CD4-positive, CD25-positive, alpha-beta regulatory T cell (primary cell): ENCODE measurements at places on chromosomes 7 and 10. TPM values are rescaled to one million over a fixed set of nuclear protein-coding genes. Genes with fewer than 3 reads are reported as not detected.

The CYP3A7 gene
- not detected for total RNA-seq

The OR2A1 gene
- not detected for total RNA-seq

The NKX2-3 gene
- total RNA-seq, result not detected

The LRRC4 gene
- total RNA-seq, result not detected

The CFAP70 gene
- total RNA-seq, result 2.6 TPM

The DHX32 gene
- total RNA-seq, result 1.8 TPM

The FRMD4A gene
- 2.4 TPM for total RNA-seq

The CPEB3 gene
- total RNA-seq, result 4.4 TPM

DNA sequence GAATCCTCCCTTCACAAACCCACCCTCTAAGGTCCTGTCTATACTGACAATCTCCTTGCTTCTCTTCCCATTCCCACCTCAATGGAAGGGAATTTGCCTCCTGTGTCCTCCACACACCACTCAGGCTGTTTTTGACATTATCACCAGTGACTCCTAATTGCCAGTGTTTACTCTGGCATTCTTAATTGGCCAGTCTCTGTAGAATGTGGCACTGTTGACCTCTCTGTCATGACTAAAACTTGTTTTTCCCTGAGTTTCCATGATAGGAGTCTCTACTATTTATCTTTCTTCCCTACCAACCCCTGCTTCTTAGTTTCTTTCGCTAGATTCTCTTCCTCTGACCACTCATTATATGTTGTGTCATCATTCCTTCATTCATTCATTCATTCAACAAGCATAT lies 12.1 kb downstream of the SLC16A12 start:
- no peaks in the 10 kb centered on the region for H3K4me1 ChIP-seq
- peaks cover 7% of the 10 kb centered on the region for H3K27me3 ChIP-seq
- DNase-seq, result no peak
- H3K27ac ChIP-seq, result no peak overlapping the region
- H3K36me3 ChIP-seq, result no peaks in the 10 kb centered on the region

DNA sequence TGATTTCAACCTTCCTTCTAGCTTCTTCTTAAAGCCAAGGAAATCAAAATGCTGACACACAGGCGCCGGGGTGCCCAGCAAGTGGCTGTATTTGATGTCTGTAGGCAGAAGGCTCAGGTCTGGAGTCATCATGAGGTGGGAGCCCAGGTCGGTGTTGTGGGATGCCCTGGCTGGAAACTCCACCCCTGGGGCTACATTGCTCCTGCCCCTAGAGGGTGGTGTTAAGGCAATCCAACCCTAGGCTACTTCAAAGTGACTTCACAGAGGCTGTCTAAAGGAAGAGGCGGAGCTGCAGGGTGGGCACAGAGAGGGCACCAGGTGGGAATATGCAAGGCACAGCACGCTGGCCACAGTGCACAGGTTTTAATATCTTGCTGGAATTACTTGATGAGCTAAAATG lies 200.9 kb downstream of the ADAM12 start:
- no peaks in the 10 kb centered on the region for H3K4me1 ChIP-seq
- no peak overlapping the region for H3K27ac ChIP-seq
- H3K27me3 ChIP-seq, result peaks cover 3% of the 10 kb centered on the region

- H3K36me3 ChIP-seq, result no peaks in the 10 kb centered on the region
- H3K4me3 ChIP-seq, result no peak overlapping the region
- peaks cover 19% of the 10 kb centered on the region for H3K27me3 ChIP-seq
- DNase-seq, result no peak
- H3K4me1 ChIP-seq, result no peaks in the 10 kb centered on the region
- H3K27ac ChIP-seq, result no peak overlapping the region
Measured at GRCh38 chr7:78020136-78020873, 221.7 kb downstream of the PHTF2 start.

DNA sequence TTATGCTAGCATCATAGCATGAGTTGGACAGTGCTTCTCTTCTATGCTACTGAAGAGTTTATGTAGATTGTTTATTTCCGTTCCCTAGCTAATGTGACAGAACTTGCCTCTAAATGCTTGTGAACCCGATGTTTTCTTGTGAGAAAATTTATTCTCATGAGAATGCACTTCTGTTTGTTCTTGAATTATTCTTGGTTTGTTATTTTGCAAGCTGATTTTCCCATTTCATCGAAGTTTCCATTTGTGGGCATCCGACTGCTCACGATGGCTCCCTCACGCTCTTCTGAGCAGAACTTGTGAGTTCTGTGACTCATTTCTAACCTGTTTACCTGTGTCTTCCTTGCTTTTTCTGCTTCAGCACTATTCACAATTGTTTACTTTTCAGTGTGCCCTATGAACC lies 59.9 kb downstream of the WDFY4 start:
- H3K27ac ChIP-seq, result no peak overlapping the region
- no peaks in the 10 kb centered on the region for H3K36me3 ChIP-seq
- no peak overlapping the region for H3K4me3 ChIP-seq
- H3K27me3 ChIP-seq, result no peaks in the 10 kb centered on the region

DNA sequence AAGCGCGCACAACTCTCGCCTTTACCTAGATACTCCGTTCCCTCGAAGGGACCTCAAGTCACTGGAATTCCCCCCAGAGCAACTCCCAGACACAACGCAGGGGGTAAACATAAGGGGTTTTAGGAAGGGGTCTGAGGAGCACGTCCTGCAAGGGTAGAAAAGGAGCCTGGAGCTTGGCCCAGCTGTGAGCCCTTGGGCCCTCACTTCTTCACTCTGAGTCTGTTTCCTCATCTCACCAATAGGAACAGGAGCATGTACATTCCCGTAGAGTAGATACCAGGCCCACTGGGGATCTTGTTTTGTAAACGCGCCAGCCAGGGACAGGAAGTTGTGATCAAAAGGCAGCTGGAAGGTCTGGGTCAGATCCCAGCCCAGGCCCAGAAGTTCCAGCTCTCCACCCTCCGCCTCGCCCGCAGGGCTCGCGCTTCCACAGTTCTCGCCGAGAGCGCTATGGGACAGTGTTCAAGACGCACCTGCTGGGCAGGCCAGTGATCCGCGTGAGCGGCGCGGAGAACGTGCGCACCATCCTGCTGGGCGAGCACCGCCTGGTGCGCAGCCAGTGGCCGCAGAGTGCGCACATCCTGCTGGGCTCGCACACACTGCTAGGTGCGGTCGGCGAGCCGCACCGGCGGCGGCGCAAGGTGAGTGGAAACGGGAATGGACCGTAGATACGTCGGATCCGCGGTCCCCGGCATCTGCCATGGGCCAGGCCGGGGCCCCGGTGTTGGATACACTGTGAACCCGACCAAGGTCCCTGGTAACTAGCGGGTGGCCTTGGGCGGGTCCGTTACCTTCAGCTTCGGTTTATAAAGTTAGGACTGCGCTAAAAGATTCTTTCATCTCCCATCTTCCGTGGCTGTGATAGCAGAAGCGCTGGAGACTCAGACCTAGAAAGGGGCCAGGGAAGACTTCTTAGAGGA lies 1.3 kb downstream of the CYP26C1 start:
- H3K4me1 ChIP-seq, result peaks cover 16% of the 10 kb centered on the region
- H3K27ac ChIP-seq, result no peak overlapping the region
- H3K36me3 ChIP-seq, result peaks cover 14% of the 10 kb centered on the region

The CDC14C gene
- total RNA-seq, result not detected

DNA sequence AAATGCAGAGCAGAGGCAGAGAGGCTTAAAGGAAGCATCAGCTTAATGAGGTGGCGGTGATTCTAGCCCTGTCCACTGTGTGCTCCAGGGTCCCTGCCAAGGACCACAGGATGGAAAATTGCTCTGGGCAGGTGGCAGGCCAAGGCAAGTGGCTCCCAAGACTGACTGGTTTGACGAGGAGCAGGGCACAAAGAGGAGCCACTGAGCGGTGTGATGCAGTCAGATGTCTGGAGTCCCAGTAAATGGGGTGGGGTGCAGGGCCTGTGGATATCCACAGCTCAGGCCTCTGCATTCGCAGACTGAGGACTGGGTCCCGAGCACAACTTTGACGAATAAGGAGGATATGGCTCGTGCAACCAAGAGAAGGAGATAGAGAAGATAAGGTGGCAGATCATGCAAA lies 385.6 kb downstream of the PLXNA4 start:
- H3K4me1 ChIP-seq, result no peaks in the 10 kb centered on the region
- H3K36me3 ChIP-seq, result no peaks in the 10 kb centered on the region
- no peaks in the 10 kb centered on the region for H3K27me3 ChIP-seq
- H3K27ac ChIP-seq, result no peak overlapping the region

The OR2A12 gene
- not detected for total RNA-seq

The SSMEM1 gene
- total RNA-seq, result not detected

The CRYGN gene
- 0.39 TPM for total RNA-seq

The COL17A1 gene
- not detected for total RNA-seq

- no peaks in the 10 kb centered on the region for H3K27me3 ChIP-seq
- H3K4me3 ChIP-seq, result no peak overlapping the region
- H3K4me1 ChIP-seq, result no peaks in the 10 kb centered on the region
Measured at GRCh38 chr7:149217570-149217969, 21.9 kb upstream of the ZNF212 start.

DNA sequence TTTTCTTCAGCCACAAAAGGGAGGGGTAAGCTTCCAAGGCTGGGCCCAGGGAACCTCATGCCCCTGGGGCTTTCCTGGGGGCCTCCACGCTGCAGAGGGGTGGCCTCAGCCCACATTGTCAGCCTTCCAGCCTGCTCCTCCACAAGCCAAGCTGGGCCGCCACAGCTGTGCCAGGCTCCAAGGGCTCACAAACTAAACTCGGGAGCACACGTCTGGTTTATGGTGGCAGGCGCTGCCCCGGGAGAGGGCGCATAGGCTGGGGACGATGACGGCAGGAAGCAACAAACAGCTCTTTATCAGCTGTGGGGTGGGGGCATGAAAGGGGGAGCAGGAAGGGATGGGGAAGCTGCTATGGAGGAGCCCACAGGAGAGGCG lies 6.3 kb upstream of the CDH23 start:
- H3K27me3 ChIP-seq, result peaks cover 14% of the 10 kb centered on the region
- no peaks in the 10 kb centered on the region for H3K36me3 ChIP-seq

- H3K36me3 ChIP-seq, result no peaks in the 10 kb centered on the region
- H3K27ac ChIP-seq, result no peak overlapping the region
- H3K4me1 ChIP-seq, result no peaks in the 10 kb centered on the region
Measured at GRCh38 chr7:24464861-24465260, 108.4 kb upstream of the PALS2 start.

DNA sequence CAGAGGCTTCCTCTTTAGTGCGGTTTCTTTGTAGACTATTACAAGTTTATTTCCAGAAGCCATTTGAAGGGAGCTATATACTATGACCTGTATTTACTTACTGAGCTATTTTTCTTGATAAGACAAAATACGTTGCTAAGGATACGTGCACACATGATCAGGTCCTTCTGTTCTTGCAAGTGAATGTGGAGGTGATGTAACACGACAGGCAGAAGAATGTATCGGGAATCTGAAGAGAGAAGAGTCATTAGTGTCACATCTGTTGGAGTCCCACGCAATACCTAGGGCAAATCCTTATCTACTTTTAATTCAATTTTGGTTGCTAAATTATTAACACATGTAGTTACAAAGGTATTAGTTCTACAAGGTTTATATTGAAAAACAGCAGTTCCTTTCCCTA lies 284.6 kb upstream of the IMMP2L start:
- no peak overlapping the region for H3K27ac ChIP-seq
- no peaks in the 10 kb centered on the region for H3K36me3 ChIP-seq
- H3K4me1 ChIP-seq, result no peaks in the 10 kb centered on the region
- H3K4me3 ChIP-seq, result no peak overlapping the region
- H3K27me3 ChIP-seq, result no peaks in the 10 kb centered on the region
- DNase-seq, result no peak

The CDHR1 gene
- 0.25 TPM for total RNA-seq

The SHH gene
- not detected for total RNA-seq

The NUB1 gene
- total RNA-seq, result 65.2 TPM

The FANK1 gene
- total RNA-seq, result 31.3 TPM

DNA sequence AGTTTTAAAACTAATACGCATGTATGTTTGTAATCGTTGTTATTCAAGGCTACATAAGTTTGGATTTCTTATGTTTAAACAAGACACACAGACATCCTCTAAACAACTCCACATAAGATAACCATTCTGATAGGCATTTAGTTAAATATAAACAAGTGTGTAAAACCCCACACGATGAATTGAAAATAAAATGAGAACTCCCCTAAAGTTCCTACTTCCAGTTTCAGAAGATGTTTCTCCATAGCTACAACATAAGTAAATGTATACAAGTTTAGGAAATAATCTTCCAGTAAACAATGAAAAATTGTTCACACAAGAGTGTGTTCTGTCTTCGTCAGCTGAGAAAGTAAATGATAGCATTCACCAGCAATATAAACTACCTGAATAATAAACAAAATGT lies 246.8 kb downstream of the RNLS start:
- no peak overlapping the region for H3K4me3 ChIP-seq
- no peaks in the 10 kb centered on the region for H3K27me3 ChIP-seq
- no peaks in the 10 kb centered on the region for H3K36me3 ChIP-seq
- no peak overlapping the region for H3K27ac ChIP-seq
- H3K4me1 ChIP-seq, result no peaks in the 10 kb centered on the region

The SLC26A5 gene
- total RNA-seq, result not detected

DNA sequence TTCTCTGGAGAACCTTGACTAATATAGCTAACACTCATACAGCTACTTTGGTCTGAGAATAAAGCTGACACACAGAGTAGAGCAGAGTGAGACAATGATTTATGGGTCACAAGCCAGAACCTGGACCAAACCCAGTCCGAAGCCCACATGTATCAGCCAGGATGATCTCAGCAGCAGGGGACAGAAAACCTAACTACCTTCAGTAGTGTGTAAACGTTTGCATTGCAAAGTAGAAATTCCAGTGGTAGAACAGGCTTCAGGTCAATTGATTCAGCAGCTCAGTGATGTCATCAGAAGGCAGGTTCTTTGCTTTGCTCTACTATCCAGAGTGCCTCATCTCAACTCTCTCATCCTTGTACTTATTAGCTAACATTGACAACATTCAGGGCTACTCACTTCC lies 62.5 kb upstream of the PALS2 start:
- no peak for DNase-seq
- no peaks in the 10 kb centered on the region for H3K36me3 ChIP-seq
- H3K4me3 ChIP-seq, result no peak overlapping the region
- no peaks in the 10 kb centered on the region for H3K4me1 ChIP-seq
- no peaks in the 10 kb centered on the region for H3K27me3 ChIP-seq

DNA sequence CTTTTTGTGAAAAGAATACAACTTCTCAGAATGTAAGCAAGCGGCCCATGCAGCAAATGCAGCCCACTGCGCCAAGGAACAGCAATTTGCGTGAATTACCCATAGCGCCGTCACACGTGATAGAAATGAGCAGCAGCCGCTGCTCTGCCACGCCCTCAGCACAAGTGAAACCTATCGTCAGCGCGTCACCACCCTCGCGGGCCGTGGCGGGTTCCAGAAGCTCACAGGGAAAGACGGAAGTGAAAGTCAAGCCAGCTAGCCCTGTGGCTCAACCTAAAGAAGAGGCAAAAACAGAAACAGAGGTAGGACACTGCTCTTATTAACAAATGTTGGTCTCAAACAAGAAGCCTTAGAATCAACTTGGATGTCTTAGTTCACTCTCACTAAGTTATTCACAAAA lies 70.5 kb downstream of the SHH start:
- no peak overlapping the region for H3K4me3 ChIP-seq
- no peaks in the 10 kb centered on the region for H3K4me1 ChIP-seq
- no peaks in the 10 kb centered on the region for H3K27me3 ChIP-seq
- H3K27ac ChIP-seq, result no peak overlapping the region
- H3K36me3 ChIP-seq, result peaks cover 97% of the 10 kb centered on the region
- no peak for DNase-seq

GRCh38 chr10:93947055-93947454 lies 46.7 kb upstream of the PLCE1 start:
- no peaks in the 10 kb centered on the region for H3K4me1 ChIP-seq
- H3K27me3 ChIP-seq, result no peaks in the 10 kb centered on the region
- H3K4me3 ChIP-seq, result no peak overlapping the region
- H3K27ac ChIP-seq, result no peak overlapping the region

The POU6F2 gene
- not detected for total RNA-seq

- H3K27ac ChIP-seq, result no peak overlapping the region
- no peak overlapping the region for H3K4me3 ChIP-seq
- no peak for DNase-seq
- H3K4me1 ChIP-seq, result no peaks in the 10 kb centered on the region
- H3K36me3 ChIP-seq, result peaks cover 9% of the 10 kb centered on the region
Measured at GRCh38 chr10:121891103-121891502, 36.7 kb downstream of the ATE1 start.
